ENCODE measurements at places on chromosomes 4 and X.

DNA sequence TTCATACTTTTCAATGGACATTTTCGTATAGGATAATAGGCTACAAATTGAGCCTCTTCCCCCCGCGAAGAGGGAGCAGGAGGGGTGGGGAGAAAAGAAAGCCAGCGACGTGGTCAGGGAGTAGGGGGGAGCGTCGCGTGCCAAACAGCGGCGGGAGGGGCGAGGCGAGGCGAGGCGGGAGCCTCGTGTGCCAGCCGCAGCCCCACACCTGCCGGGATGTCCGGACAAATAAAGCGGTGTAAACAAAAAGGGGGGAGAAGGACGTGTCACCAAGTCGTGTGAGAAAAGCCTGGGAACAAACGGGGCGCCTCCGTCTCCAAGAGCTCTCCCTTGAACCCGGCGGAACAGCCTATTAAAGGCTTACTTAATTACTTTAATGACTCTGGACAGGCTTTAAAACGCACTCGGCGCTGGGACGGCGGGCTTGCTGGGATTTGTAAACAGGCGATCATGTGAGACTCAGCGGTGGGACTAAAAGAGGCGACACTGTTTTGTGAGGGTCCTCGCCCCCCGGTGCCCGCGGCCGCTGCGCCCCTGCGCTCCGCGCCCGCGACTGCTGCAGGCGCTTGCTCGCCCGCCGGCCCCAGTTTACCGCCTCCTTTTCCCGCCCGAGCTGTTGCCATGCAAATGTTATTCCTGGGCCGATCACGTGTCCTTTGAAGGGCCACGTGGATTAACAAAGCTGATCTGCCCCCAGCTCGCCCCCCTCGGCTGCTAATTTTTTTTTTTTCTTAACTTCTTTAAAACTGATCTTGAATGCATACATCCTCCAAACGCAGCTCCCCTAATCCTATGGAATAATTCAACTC is at the start of gene HELT:
Gene HELT, plus strand, starts transcription at position 527 of the 809 bp plus-strand sequence. CDS start 439 bp downstream, outside the sequence.
- DNase-seq: no peak

DNA sequence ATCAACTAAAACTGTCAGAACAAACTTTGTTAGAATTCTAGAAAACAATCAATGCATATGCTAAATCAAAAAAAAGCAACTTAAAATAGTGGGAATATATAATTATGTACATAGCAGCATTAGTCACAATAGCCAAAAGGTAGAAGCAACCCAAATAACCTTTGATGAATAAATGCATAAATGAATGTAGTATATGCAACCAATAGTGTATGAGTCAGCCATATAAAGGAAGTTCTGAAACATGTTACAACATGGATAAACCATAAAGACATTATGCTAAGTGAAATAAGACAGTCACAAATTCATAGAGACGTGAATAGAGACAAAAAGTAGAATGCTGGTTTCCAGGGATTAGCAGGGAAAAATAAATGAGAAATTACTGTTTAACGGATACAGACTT is 762.8 kb upstream of the INTU start:
- no peak for DNase-seq

- DNase-seq: no peak
Observed at GRCh38 chr4:17690898-17691297, 76.5 kb downstream of the MED28 start.

DNA sequence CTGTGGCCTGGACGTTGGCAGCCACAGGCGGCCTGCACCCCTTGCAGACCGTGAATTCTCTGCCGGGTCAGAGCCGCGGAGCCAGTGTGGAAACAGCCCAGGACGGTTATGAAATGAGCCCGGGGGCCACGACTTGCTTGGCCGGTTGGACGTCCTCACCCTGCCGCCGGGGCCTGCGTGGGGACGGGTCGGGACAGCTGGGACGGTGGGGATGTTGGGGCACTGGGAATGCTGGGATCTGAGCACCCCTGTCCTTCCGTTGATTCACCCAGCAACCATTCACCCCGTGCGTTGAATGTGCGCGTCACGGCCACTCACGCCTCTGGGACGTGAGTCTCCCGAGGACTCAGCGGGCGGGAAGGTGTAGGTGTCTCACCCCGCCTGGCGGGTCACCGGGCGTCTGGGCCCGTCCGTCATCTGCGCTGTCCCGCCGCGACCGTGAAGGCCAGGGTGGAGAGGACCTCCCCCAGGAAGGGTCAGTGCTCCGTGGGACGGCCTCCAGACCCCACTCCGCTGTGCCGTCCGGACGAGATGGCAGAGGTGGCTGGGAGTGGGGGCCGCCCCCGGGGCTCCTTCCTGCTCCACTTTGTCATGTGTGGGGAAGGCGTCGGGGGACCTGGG is 4.5 kb upstream of the PLCXD1 start:
- DNase-seq: peak; percentile 72

GRCh38 chrX:70313503-70313902 is 23.6 kb downstream of the KIF4A start:
- peak; percentile 48 for DNase-seq

DNA sequence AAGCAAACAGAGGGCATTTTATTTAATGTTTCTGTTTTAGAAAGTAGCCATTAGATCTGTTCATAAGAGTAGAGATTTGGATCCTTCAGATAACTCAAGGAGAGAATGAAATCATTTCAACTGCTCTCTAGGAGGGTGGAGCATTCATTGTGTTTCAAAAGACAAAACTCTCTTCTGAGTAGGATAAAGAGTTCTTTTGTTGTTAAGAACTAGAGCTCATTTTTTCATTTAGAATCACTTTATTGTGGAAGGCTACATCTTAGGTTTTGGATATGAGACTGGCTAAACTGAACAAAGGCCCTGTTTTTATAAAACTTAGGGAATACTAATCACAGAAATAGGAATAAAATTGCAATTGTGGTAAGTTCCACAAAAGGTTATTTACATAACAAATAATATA is 193.9 kb upstream of the PCDH10 start:
- DNase-seq: no peak

DNA sequence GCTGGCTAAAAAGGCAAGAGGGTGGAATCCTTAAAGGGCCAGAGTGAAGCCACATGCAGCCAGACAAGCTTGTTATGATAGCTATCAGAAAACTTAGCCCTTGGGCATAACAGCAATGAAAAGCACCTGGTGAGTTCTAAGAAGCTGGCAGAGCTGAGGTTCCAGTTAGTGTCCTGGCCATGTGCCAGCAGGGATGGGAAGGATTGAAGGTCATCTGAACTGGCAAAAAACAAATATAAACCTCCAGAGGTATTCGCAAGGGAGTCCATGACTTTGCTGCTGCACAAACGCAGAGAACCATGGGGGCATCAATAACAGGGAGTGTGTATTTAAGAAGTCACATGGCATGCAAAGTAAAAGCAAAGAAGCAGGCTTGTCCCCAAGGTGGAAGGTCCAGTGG is 208.9 kb downstream of the FAM47A start:
- no peak for DNase-seq

GRCh38 chr4:128347175-128347868 is 59.7 kb upstream of the PGRMC2 start:
- peak; percentile 76 for DNase-seq

DNA sequence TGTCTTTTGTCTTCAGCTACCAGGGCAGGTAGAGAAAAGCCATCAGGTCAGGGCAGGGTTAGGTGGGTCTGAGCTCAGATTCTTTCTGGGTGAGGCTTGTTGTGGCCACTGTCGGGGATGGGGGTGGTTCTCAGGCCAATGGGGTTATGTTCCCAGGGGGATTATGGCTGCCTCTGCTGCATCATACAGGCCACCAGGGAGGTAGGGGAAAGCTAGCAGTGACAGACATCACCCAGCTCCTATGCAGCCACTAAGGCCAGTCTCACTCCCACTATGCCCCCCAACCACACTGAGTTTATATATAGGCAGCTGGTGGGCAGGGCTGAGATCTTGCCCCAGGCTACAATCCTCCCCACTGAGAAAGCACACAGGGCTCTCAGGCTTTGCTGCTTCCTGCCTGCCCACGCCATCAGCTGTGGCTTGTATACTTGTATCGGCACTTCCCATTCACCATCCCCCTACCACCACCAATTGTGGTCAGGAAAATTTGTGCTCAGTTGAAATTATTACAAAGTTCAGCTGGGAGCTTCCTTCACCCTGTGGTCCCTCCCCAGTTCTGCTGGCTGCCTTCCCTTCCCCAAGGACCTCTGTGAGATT is 72.6 kb upstream of the PTPN13 start:
- no peak for DNase-seq

DNA sequence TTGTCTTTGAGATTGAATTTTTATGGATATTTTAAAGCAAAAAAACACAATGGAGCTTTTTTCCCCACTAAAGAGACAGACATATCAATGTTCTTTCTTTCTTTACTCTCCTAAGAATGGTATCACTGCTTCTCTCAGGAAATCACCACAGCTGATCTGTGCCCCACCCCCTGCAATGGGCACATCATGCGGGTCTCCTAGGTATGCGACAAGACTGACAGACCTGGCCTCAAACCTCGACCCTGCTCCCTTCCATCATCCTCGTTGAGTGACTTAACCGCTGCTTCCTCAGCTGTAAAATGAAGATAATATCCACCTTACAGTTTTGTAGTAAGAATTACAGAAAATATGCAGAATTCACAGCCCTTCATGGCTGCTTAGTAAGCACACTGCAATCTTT is 58.3 kb downstream of the LEF1 start:
- no peak for DNase-seq

Data from fibroblast of mammary gland (primary cell).